ENCODE measurements at places on chromosomes 2 and 18.

- DNase-seq, result no peak
Observed at GRCh38 chr2:88199912-88200682, 30.0 kb downstream of the THNSL2 start.

- no peak for DNase-seq
Observed at GRCh38 chr18:48948112-48949049, 2.4 kb downstream of the SMAD7 start.

GRCh38 chr18:50822756-50823155, 2.9 kb upstream of the MRO start:
- DNase-seq, result no peak

GRCh38 chr2:37378411-37378810, 34.0 kb downstream of the QPCT start:
- peak; percentile 35 for DNase-seq

DNA sequence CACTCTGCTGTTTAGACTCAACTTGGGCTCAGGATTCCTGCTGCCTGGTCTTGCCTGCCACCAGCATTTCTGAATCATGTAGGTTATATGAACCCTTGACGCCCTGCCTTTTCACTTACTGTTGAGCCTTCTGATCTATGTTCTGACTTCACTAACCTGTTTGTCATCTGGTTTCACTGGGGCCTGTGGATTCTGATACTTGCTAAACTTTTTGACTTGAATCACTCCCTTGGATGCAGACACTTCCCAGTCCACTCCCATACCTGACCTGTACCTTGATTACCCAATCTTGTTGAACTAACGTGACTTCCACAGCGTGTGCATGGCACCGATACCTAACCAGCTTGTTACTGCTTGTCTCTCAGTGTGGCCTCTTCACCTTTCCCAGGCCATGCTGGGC, 35.6 kb upstream of the SPAG16 start:
- DNase-seq, result no peak

DNA sequence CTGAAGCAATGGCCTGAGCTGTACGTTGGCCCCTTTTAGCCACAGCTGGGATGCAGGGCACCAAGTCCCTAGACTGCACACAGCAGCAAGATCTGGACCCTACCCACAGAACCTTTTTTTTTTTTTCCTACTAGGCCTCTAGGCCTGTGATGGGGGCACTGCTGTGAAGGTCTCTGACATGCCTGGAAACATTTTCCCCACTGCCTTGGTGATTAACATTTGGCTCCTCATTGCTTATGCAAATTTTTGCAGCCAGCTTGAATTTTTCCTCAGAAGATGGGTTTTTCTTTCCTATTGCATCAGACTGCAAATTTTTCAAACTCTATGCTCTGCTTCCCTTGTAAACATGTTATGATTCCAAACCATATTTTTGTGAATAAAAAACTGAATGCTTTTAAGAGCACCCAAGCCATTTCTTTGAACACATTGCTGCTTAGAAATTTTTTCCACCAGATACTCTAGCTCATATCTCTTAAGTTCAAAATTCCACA, 33.5 kb downstream of the PDE1A start:
- no peak for DNase-seq

GRCh38 chr2:241197947-241198346, 9.5 kb downstream of the ANO7 start:
- DNase-seq, result no peak

GRCh38 chr18:13570216-13570615, 156.1 kb downstream of the FAM210A start:
- DNase-seq, result no peak
